Hepatocyte (in vitro differentiated cells): ENCODE measurements at places on chromosomes 2 and 18. TPM values are rescaled to one million over a fixed set of nuclear protein-coding genes. Genes with fewer than 3 reads are reported as not detected.

- DNase-seq: no peak
Observed at GRCh38 chr18:75784390-75784789, 356.9 kb upstream of the SMIM21 start.

- no peak for DNase-seq
Observed at GRCh38 chr2:168601741-168602140, 145.7 kb downstream of the CERS6 start.

DNA sequence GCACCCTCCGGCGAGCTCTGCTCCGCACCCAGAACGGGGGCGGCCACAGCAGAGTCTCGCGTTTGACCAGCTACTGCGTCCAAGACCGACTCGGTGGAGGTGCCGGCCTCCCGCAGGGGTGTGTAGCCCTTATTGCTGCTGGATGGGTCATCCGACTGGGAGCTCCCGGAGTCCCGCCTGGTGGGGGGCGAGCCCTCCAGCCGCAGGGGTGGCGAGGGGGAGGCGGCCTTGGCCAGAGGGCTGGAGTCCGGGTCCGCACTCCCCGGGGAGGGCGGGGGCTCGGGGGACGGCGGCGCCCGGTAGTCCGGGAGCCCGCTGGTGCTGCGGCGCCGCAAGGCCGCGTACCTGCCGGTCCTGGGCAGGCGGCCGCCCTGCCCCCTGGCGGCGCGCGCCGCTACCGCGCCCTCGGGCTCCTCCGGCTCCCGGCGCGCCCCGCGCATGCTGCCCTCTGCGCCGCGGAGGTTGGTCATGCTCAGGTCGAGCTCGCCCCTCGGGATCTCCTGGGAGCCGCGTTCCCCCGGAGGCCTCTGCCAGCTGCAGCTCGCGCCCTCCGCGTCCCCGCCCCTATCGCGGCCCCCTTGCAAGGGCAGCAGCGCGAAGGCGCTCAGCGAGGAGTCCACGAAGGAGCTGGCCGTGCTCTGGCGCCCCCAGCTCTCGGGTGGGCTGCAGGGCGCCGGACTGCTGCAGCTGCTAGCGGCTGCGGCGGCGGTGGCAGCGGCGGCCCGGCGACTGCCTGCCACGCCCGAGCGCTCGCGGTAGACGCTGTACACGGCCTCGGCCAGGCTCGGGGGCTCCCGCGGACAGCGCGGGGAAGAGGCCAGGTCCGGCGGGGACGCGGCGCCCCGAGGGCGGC lies 4.8 kb downstream of the TMEM200C start:
- DNase-seq: peak; percentile 78

The SLC38A11 gene
- 4.6 and 7.7 TPM in 2 replicates for polyA plus RNA-seq

The REEP1 gene
- polyA plus RNA-seq: 20.8 and 21.5 TPM in 2 replicates

The CFAP221 gene
- polyA plus RNA-seq: 3.3 and 3.5 TPM in 2 replicates

The SNORC gene
- 5.9 and 7.5 TPM in 2 replicates for polyA plus RNA-seq
